ENCODE measurements at places on chromosomes 4 and X.

DNA sequence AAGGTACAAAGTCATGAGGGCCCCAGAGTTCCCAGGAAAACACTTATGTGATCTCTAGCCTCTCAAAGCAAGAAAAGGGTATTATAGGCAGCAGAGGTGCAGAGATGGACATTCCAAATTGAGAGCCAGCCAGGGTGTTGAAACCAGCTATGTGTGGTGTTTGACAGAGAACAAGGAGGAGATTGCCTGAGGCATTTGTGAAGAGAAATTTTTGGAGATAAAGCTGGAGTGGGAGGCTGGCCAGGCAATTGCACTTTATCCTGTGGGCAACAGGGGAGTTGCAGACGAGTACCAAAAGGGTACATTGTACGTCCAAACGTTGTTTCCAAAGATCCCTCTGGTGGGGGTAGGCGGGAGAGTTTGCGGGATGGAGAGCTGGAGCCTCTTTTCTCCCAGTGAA, 2.5 kb upstream of the GABRE start:
- peak; percentile 43 for DNase-seq

DNA sequence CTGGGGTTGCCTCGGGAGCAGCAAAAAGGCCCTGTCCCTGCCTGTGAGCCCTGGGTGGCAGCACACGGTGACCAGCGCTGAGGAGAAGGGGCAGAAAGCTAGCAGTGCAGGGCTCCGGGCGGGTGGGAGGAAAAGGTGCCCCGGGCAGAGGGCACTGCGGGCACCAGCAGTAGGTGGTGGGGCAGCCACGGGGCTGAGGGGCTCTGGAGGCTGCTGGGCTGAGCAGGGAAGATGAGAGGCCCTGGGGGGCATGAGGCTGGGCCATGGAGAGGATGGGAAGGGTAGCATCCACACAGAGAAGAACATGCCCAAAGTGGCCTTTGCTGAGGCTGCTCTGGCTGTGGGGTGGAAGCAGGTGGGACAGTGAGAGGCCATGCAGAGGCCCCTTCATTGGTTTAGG, 67.5 kb upstream of the NKX1-1 start:
- DNase-seq, result no peak

DNA sequence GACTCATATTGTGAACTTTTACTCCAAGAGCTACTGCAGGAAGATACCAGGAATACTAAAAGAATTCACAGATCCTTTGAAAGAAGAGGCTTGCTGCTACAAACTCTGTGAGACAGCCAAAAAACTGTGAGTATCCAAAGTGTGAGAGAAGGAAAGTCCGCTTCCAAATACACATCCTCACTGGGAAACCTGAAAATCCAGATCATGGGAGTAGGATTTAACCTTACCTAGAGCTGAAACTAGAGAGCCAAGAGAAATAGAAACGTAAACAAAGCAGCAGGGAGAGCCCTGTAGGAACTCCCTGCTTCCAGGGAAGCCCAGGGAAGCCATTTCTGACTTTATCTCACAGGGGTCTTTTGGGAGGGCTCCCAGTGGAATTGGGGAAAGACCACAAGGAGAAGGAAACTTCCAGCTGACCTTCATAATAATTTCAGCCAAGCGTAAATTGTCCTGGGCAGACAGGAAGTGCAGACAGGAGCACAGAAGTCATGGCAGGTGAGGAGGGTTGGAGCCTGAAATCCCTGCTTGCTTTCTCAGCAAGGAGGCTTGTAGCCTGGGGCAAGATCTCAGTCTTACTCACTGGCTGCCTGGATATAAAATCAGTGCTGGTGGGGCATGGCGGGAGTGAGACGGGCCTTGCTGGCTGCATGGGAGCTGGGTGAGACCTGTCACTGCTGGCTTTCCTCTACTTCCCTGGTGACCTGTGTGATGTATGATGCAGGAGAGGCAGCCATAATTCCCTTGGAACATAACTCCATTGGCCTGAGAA, 26.2 kb upstream of the NFKB1 start:
- DNase-seq, result no peak

GRCh38 chr4:108763226-108763593, 357 bp upstream of the ETNPPL start:
- no peak for DNase-seq
